ENCODE measurements at places on chromosomes 16 and 17.

- DNase-seq, result no peak
Measured at GRCh38 chr16:15980329-15980728, 30.9 kb downstream of the ABCC1 start.

DNA sequence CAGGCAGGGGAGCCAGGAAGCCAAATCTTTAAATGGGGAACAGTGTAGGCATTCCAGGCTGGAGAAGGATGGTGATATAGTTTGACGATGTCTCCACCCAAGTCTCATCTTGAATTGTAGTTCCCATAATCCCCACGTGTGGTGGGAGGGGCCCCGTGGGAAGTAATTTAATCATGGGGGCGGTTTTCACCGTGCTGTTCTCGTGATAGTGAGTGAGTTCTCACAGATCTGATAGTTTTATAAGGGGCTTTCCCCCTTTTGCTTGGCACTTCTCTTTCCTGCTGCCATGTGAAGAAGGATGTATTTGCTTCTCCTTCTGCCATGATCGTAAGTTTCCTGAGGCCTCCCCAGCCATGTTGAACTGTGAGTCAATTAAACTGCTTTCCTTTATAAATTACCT is 28.8 kb downstream of the GINS3 start:
- peak; percentile 12 for DNase-seq

DNA sequence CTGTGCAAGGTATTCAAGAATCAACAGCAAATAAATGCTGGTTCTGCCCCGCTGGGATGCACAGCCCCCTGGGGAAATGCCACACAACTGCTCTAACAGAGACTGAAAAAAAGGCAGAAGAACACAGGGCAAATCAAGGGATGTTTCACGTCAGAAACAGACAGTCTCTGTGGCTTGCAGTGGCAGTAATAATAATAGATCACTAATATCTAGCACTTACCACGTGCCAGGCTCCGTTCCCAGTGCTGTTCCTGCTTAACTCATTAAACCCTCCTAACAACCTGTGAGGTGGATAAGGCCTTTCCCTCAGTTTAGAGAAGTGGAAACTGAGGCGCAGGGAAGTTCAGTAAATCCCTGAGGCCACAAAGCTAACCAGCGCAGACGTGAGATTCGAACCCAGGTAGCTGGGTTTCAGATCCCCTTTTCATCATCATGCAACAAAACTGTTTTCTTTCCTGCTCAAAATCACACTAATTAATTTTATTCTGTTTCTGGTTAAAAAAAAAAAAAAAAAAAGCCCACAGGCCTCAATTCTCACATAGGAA is 36.7 kb downstream of the ARHGAP17 start:
- no peak for DNase-seq

DNA sequence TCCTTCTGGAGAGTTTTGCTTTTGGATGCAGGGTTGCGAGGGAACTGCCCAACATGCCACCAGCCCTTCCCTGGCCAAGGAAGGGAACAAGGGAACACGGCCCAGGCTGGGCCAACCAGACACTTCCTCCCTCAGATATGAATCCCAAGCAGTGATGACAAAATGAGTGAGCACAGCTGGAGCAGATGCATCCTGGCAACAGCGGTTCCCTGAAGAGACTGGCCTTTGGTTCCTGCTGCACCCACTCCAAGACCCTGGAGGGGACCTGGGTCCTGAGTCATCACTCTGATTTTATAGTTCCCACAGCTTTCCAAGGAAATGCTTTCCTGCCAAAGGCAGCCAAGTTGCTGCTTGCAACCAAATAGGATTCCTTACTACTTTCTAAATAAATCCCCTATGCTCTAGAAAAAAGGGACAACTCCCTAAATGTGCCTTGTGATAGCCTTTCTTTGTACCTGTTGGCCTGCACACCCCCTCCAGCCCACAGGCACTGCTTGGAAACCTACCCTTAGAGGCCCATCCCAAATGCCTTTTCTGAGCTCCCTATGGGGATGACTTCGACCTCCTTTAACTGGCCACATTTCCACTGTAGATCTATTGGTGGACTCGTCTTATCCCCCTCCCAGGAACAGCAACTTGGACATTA is 5.3 kb downstream of the ST3GAL2 start:
- DNase-seq, result no peak

DNA sequence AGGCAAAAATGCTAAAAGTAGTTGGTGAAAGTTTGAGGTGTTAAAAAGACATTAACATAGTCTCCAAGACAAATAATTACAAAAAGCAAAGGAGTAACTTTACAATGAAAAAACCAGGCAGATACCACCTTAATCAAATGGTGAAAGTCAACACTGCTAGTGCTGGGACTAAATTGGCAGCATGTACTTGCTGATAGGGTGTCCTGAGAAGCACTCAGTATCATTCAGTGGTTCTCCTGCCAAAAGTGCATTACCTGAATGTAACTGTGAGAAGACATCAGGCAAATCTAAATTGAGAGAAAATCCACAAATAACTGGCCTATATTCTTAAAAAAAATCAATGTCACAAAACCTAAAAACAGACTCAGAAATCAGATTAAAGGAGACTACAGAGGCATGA is 8.0 kb downstream of the KIAA0753 start:
- DNase-seq, result no peak

GRCh38 chr17:74252211-74252610 is 21.8 kb upstream of the DNAI2 start:
- no peak for DNase-seq

DNA sequence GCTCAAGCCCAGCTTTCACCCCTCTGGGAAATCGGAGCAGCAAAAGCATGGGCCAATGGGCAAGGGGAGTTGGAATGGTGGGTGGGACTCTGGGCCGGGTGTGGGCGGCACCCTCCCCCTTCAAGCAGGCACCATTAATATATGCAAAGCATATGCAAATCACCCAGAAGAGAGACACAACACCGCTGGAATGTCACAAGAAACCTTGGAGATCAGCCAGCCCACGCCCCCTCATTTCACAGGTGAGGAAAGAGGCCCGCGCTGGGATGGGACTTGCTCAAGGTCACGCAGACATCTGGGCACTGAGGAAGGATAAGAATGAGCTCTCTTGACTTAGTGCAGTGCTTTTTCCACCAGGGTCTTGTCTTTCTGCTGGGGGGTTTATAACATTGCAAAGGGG is 4.8 kb downstream of the SRCIN1 start:
- DNase-seq, result no peak

- DNase-seq, result peak; percentile 73
Measured at GRCh38 chr16:81006211-81006812, 373 bp downstream of the CMC2 start.

DNA sequence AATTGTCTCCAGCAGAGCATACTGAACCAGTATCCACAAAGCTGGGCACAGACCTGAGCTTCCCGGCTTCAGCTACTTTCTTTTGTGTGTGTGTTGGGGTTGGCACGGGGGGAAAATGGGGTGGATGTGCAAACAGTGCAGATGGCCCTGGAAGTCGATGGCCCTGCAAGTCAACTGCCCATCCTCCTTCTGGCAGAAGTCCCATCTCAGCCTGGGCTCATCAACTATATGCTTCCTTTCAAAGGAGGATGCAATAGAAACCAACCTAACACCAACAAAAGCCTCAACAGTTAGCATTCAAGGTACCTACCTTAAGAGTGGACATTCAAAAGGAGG is 55.7 kb downstream of the SOX9 start:
- no peak for DNase-seq

DNA sequence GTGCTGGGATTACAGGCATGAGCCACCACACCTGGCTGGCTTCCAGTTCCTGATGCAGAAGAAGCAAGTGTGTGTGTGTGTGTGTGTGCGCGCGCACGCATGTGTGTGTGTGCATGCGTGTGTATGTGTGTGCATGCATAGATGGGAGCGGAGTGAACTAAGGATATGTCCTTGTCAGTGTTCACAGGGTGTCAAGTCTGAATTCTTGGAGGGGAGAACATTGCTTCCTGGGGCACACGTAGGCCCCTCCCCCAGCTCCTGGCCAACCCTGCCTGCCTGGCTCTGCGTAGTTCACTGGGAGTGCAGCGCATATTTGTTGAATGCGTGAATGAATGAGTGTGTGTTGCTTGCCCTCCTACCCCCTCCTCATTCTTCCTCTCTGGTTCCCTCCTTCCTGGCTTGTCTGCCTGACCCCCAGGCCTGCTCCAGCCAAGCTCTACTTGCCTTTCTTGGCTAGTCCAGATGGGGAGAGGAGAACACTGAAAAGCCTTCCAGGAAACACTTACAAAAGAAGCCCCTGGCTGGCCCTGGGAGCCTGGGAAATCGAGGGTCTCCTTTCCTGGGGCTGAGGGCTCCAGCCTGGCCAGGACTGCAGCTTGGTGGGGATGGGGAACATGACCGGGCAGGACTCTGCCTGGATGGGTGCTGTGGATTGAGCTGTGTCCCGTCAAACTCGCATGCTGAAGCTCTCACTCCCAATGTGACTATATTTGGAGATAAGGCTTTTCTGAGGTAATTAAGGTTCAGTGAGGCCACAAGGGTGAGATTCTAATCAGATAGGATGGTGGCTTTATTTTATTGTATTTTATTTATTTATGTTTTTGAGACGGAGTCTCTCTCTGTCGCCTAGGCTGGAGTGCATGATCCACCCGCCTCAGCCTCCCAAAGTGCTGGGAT is 27.9 kb downstream of the IGFBP4 start:
- no peak for DNase-seq

GRCh38 chr17:33370401-33370800 is 77.3 kb upstream of the ASIC2 start:
- DNase-seq, result no peak

- no peak for DNase-seq
Measured at GRCh38 chr16:78257376-78257728, 157.9 kb downstream of the WWOX start.

- no peak for DNase-seq
Measured at GRCh38 chr17:67265436-67266019, 20.5 kb upstream of the HELZ start.

DNA sequence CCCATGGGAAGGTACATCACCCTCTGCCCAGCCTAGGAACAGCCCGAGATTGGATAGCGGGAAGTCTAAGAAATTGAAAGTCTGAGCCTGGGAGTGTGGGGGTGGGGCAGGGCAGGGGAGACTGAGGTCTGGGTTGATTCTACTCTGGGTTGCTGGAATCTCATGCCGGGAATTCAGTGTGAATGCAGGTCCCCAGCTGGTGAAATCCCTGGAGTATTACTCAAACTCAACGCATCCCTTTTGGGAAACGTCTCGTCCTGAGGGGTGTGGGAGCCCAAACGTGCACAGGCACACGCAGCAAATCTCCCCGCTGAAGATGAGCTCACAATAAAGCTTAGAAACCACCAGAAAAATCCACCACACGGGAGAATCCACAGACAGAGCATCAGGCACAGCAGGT is 55.4 kb downstream of the SOCS1 start:
- no peak for DNase-seq

- DNase-seq, result no peak
Measured at GRCh38 chr17:67575325-67575724, 142.4 kb upstream of the NOL11 start.

DNA sequence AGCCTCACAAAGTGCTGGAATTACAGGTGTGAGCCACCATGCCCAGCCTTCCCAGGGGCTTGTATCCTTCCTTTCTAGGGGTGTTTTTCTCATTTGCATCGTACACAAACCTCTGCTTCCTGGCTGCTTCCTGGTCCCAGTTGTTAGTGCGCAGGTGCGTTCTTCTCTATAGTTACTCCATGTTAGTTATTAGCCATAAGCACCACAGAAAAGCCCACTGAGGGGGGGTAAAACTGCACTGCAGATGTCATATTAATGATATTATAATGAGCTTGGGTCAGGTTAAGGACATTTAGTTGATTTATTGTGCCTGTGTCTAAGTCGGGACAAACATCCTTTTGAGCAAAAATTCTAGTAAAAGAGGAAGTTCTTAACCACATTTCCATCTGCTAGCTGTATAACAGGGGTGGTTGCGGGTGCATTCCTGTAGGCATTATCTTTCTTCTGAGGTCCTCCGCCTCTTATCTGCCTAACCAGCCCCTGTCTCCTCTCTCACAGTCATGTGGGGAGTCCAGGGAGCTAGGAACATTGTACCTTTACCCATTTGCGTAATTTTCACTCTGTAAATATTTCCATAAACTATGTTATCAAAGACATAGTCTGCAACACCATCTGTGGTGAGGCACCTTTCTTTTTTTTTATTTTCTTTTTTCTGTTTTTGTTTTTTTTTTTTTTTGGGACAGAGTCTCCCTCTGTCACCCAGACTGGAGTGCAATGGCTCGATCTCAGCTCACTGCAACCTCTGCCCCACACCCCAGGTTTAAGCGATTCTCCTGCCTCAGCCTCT is 23.6 kb upstream of the ATF7IP2 start:
- DNase-seq, result peak; percentile 23

DNA sequence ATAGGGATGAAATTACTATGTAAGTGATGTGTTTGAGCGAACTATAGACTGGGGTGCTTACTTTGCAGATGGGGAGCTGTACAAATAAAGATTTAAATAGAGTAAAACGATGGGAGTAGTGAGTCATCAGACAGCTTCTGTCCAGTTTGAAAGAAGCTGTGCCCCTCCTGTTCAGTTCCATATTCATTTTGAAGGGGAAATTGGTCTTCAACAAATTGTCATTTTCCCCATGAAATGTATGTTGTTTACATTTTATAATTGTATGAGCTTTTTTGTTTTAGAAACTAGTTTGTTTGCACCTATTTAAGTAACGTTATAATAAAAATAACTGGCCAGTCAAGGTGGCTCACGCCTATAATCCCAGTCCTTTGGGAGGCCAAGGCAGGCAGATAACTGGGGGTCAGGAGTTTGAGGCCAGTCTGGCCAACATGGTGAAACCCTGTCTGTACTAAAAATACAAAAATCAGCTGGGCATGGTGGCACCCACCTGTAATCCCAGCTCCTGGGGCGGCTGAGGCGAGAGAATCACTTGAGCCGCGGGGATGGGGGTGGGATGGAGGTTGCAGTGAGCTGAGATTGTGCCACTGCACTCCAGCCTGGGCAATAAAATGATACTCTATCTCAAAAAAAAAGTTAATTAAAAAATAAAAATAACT is 20.2 kb downstream of the SEC14L1 start:
- DNase-seq, result no peak

DNA sequence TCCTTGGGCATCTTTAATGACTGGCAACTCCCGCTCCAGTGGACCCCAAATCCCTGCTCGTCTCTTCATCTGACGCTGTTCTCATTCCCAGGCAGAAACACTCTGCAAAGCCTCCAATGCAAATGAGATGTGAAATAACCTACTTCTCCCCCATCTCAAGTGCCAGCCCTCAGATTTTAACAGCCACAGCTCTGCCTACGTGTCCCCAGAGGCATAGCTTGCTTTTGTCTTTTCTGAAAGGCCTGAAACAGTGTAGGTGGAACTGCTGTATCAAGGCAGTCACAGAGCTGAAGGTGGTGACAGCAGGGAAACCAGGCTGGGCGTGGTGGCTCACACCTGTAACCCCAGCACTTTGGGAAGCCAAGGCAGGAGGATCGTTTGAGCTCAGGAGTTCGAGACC is 14.7 kb downstream of the RPH3AL start:
- no peak for DNase-seq

Data from CD4-positive, alpha-beta T cell treated with Interleukin-4 for 1 hour (primary cell).